ENCODE measurements at places on chromosomes 12 and 14. TPM values are rescaled to one million over a fixed set of nuclear protein-coding genes. Genes with fewer than 3 reads are reported as not detected.

Gene AKAP3
- 1.5 TPM for total RNA-seq

Gene ACSM4
- not detected for total RNA-seq

Gene CAPZA3
- not detected for total RNA-seq

Gene DPF3
- total RNA-seq, result 4.9 TPM

Gene ULK1
- total RNA-seq, result 12.0 TPM

Gene BICDL1
- 17.0 TPM for total RNA-seq

Gene RERG
- total RNA-seq, result 2.2 TPM

Gene ANKRD33
- not detected for total RNA-seq

Gene GPR68
- 2.2 TPM for total RNA-seq

Gene CLEC4A
- 0.25 TPM for total RNA-seq

Gene MYO1H
- 0.25 TPM for total RNA-seq

Gene ST8SIA1
- 16.0 TPM for total RNA-seq

Gene SYNDIG1L
- 0.98 TPM for total RNA-seq

Gene CEP170B
- 18.2 TPM for total RNA-seq

Gene RNASE4
- 2.0 TPM for total RNA-seq

Gene NPFF
- total RNA-seq, result not detected

Gene SIRT4
- 3.9 TPM for total RNA-seq

Gene NAA25
- 31.0 TPM for total RNA-seq

Gene LRP1-AS
- total RNA-seq, result not detected

Gene JPH4
- total RNA-seq, result 40.1 TPM

Gene SERPINA12
- not detected for total RNA-seq

Gene MYF5
- not detected for total RNA-seq

Gene TDG
- 42.8 TPM for total RNA-seq

Gene SPIC
- total RNA-seq, result not detected

Gene HRK
- total RNA-seq, result 0.25 TPM

Gene KLHL33
- total RNA-seq, result 0.25 TPM

Gene ARHGEF40
- 15.0 TPM for total RNA-seq

Gene TEX52
- total RNA-seq, result not detected

Gene LALBA
- not detected for total RNA-seq

Gene BCL11B
- total RNA-seq, result 35.4 TPM

Gene CFAP54
- 4.7 TPM for total RNA-seq

Gene SDSL
- total RNA-seq, result 1.5 TPM

Gene MYF6
- total RNA-seq, result 0.74 TPM

Gene AVPR1A
- total RNA-seq, result 12.8 TPM
